ENCODE measurements at places on chromosomes 6 and 20.
A peak's percentile ranks its signal among the peaks of the same experiment; 100 is the strongest.

DNA sequence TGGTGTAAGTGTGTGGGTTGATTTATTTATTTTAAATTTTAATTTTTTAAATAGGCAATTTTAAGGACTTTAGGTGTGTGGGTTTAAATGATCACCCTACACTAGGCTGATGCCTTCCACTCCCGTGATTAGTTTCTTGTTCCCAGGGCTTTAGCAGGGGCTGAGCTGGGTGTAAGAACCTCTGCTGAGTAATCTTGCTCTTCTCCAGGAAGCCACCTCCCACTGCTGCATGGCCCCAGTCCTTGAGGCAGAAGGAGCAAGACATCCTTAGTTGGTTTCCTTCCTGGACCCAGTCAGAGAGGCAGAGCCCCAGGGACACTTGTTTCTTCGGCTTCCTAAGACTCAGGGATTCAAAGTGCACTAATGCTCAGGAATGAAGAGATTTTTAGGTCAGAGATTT lies 19.8 kb upstream of the CDC5L start:
- no peak for DNase-seq

GRCh38 chr6:38136547-38136946 lies 317.0 kb downstream of the ZFAND3 start:
- DNase-seq = no peak

DNA sequence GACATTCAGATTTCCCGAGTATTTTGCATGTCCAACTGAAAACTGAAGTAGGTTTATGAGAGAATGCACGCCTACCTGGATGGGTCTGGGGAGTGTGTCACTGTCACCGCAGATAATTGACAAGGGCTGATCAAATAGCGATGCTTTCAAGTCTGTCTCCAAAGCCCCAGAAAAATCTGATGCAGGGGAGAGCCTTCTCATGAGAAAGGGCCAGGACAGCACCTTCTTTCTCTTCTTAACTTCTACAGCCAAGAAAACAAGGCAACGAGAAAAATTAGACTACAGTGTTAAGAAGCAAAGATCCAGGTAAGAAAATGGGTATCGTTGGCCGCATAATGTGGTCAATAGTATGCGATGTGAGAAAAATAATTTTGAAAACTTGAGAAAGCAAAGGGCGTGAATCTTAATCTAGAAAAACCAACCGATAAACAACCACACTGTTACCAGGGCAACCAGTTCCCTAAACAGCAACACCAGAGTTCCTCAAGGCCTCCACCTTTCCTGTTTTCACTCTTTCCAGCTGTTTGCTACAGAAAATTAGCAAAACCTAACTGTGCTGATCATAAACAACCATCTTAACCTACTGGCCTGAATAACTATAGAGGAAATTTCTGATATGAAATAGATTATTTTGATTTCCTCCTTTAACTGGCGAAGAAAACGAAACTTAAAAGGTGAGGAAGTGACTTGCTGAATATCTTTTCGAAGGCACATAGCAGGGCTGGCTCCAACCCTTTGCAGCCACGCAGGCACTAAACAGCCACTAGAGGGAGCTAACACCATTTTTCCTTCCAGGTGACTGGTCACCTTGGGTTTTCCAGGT lies 2.6 kb downstream of the TAGAP start:
- peak; percentile 70 for DNase-seq

- no peak for DNase-seq
These were observed 148.4 kb upstream of the RIMS1 start for GRCh38 chr6:71737953-71738352.

- no peak for DNase-seq
These were observed 112.7 kb downstream of the ISM1 start for GRCh38 chr20:13333793-13334192.

DNA sequence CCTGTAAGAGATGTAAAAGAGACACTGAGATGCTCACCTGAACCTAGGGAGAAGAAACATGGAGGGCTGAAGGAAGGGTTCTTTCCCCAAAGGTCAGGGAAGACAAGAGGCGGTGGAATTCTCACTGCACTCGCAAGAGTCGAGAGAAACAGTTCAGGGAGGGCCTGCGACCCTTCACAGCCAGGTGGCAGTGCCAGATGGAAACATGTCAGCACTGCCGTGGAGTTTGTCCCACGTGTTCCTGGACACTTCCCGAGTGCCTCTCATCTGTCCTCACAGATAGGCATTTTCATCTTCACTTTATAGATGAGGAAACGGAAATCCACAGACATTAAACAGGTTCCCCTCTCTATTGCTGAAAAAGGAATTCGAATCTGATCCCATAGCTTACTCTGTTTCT lies 70.4 kb upstream of the SYNJ2 start:
- DNase-seq = no peak

Measured in T follicular helper cell (primary cell).